Right renal pelvis (tissue), 4 donors: ENCODE measurements at places on chromosomes 5 and 9. TPM values are rescaled to one million over a fixed set of nuclear protein-coding genes. Genes with fewer than 3 reads are reported as not detected.

- no peak for DNase-seq
These were observed 207.4 kb downstream of the DAB2IP start for GRCh38 chr9:121858788-121859187.

DNA sequence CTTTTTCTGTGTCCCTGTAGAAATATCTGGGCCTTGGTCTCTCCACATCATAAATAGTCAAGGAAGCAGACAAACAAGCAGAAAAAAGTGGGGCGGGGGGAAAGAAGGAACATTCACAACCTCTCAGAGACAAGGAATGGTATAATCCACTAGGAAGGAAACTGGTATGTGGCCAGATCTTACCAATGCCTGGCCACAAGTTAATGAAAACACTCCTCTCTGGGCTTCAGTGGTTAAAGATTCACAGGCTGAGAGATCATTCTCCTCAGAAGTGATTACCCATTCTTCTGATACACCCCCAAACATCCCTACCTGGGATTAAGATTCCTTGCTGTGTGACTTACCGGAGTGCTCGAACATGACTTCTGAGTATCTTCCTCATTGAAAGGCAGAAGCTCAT lies 290.6 kb downstream of the MARCHF11 start:
- DNase-seq: no peak

- no peak for DNase-seq
These were observed 289.4 kb upstream of the SLC24A2 start for GRCh38 chr9:20078246-20078645.

- DNase-seq: no peak
These were observed 535.8 kb downstream of the CYLC2 start for GRCh38 chr9:103530934-103531333.

GRCh38 chr9:93731963-93732362 lies 155.6 kb downstream of the PHF2 start:
- no peak for DNase-seq

GRCh38 chr5:76544268-76544926 lies 78.8 kb downstream of the F2RL2 start:
- no peak for DNase-seq

DNA sequence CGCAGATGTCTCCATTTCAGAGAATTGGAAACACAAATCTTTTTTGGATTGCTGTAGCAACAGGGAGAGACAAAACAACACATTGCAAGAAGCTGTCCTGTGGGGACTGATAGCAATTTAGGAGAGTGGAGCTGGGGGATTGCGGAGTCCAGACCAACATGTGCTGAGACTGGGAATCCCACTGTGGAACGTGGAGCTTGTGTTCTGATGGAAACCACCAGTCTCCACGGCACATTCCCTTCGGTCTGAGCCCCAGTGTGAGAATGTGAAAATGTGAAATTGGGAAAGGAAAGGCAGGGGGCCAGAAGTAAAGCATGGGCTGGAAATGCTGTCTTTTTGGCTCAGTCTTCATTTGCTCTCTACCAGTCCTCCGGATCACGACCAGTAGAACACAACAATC lies 348.8 kb upstream of the TNC start:
- no peak for DNase-seq

GRCh38 chr9:103713631-103714030 lies 380.5 kb upstream of the SMC2 start:
- no peak for DNase-seq

- no peak for DNase-seq
These were observed 113.7 kb upstream of the LMX1B start for GRCh38 chr9:126499911-126500599.

DNA sequence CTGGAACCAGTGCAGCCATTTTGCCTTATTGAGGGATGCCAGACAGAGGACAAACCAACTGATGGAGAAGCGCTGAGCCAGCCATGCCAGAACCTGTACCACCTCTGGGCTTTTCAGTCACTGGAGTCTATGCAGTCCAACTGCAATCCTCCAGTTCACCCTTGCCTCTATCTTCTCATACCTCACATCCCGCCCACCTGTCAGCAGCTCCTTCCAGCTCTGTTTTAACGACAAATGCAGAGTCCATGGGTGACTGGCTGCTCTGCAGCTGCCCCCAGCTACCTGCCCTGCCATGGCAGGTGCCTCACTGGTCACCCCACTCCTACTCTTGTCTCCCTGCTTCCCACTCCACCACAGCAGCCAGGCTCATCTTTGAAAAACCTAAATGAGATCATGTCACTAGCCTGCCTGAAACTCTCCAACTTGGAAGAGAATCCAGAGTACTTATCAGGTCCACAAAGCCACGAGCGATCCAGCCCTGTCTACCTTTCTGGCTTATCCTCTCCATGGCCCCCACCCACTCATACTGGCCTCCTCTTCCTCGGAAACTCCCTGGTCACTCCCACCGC lies 14.0 kb upstream of the ACSL6 start:
- DNase-seq: no peak

DNA sequence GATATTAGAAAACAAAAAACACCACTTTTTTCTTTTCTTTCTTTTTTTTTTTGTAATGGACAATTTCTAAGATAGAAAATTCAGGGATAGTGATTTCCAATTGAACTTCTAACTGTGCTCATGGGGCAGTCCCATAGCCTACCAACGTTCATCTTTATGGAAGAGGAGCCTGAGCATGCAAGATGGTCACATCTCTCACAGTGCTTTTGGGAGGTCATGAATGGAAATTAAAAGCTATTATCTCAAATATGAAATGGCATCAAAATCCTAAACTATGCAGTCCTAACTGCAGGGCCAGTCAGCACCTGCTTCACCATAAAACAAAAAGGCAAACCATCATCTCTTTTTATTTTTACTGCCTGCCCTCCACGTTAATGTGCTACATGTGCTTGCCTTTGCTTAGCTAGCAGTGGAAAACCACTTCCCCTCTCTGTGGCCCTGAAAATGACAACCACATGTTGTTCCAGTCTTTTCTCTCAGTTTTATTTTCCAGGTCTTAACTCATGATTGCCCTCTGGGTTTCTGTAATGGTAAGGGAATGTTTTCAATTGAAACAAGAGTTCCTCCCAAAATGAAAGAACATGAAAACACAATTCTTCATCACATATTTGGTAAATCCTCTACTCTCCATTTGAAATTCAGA lies 16.7 kb downstream of the IFNB1 start:
- no peak for DNase-seq

PTPN3 gene
- polyA plus RNA-seq: 42.9 TPM

MYOZ3 gene
- 6.3 TPM for polyA plus RNA-seq

TSSK1B gene
- not detected for polyA plus RNA-seq

RLN1 gene
- 0.84 TPM for polyA plus RNA-seq

PCDHA7 gene
- 0.39 TPM for polyA plus RNA-seq

IFNB1 gene
- not detected for polyA plus RNA-seq
